ENCODE measurements at places on chromosomes 12 and 14. TPM values are rescaled to one million over a fixed set of nuclear protein-coding genes. Genes with fewer than 3 reads are reported as not detected.

GRCh38 chr14:101177301-101177971, 273.9 kb upstream of the RTL1 start:
- no peaks in the 10 kb centered on the region for H3K36me3 ChIP-seq
- DNase-seq: peak; percentile 37
- no peaks in the 10 kb centered on the region for H3K27me3 ChIP-seq
- H3K4me1 ChIP-seq: peaks cover 12% of the 10 kb centered on the region

The KLHL33 gene
- 0.16 TPM for total RNA-seq

DNA sequence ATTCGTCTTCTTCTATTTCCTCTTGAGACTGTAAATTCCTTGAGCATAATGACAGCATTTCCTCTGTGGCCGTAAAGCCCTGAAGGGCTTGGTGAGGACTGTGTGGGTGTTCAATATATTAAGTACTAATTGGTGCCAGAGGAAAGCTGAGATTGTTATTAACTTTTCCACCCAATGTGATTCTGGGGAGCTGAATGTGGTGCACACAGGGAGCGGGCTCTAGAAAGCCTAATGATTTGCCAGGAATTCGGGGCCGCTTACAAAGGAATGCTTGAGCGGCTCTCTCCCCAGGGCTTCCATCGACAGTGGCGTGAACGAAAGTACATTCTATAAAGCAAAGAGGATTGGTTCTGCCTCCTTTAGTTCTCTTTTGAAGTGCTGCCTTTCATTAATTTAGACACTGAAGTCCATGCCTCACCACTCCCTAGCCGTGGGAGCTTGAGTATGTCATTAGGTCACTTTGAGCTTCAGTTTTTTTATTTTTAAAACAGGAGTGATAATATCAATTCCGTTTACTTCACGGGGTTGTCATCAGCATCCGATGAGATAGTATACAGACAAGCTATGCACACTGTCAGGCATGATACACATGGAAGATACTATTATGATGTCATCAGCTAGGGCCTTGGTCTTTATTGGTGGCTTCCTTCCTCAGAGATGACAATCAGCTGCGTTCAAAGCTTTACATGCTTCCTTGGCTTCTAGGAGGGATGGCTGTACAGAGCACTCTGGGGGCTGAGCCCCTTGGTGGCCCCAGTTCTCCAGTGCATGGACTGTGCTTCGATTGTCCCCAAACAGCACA, 11.0 kb upstream of the GSG1 start:
- H3K27me3 ChIP-seq: no peaks in the 10 kb centered on the region
- no peaks in the 10 kb centered on the region for H3K36me3 ChIP-seq
- peaks cover 29% of the 10 kb centered on the region for H3K4me1 ChIP-seq
- H3K4me3 ChIP-seq: peak overlapping the region; percentile 48

GRCh38 chr12:1305791-1306500, 288.4 kb downstream of the FBXL14 start:
- H3K4me3 ChIP-seq: no peak overlapping the region
- peaks cover 11% of the 10 kb centered on the region for H3K36me3 ChIP-seq
- no peak for DNase-seq
- H3K27ac ChIP-seq: peak overlapping the region; percentile 31
- H3K27me3 ChIP-seq: no peaks in the 10 kb centered on the region

The MIPOL1 gene
- total RNA-seq: 28.4 TPM

The SLCO1C1 gene
- 1.2 TPM for total RNA-seq

DNA sequence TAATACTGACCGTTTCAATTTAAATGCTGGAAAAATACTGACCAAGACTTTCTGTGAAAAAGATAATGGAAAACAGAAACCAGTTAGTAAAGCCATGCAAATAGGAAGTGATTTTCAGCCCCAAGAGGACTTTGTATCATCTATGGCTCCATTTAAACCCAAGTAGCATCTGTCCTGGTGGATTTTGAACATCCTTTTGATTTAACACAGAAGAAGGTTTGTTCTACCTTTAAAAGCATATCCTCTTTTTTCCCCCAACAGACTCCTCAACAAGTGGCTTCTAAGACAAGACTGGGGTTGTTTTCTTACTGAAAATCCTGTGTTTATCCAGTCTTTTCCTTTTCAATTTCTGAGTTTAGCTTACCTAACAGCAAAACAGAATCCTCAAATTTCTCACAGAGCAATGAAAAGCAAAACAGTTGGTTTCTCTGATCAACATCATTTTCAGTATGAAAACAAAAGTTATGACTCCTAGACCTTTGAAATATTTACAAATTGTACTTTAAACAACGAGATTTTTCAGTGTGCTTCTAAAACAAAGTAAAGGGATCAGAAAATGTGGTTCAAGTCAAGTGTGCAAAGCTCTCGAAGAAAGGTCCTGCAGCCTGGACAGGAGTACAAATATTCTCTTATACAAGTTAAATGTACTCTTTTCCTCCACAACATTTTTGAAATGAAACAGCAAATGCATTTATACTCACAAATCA, 2.9 kb downstream of the PHLDA1 start:
- peak overlapping the region; percentile 72 for H3K27ac ChIP-seq
- no peak for DNase-seq
- H3K36me3 ChIP-seq: no peaks in the 10 kb centered on the region
- H3K4me1 ChIP-seq: peaks cover 44% of the 10 kb centered on the region

The SOAT2 gene
- total RNA-seq: 0.13 TPM

DNA sequence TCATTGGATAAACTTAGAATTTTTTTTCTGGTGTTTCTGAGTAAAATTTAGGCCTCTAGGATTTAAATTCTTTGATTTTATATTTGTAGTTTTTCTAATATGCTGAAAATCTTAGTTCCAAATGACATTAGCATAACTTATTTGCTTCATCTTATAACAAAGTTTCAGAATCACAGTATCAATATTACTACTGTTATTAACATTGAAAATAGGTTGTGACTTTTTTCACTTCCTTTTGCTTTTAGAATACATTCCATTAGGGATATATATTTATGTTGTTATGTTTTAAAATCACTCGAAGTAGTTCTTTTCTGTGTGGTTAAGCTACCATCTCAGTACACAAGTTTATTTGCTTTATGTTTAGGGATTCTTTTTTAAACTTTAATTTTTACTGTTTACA, 12.8 kb downstream of the RAB3IP start:
- H3K27ac ChIP-seq: no peak overlapping the region
- no peaks in the 10 kb centered on the region for H3K4me1 ChIP-seq
- H3K27me3 ChIP-seq: no peaks in the 10 kb centered on the region
- no peak overlapping the region for H3K4me3 ChIP-seq
- DNase-seq: no peak

- peaks cover 5% of the 10 kb centered on the region for H3K36me3 ChIP-seq
- H3K4me1 ChIP-seq: peaks cover 17% of the 10 kb centered on the region
- H3K27ac ChIP-seq: peak overlapping the region; percentile 59
- H3K27me3 ChIP-seq: peaks cover 9% of the 10 kb centered on the region
- DNase-seq: no peak
- H3K4me3 ChIP-seq: no peak overlapping the region
Measured at GRCh38 chr14:91402771-91403600, 14.6 kb downstream of the CCDC88C start.

DNA sequence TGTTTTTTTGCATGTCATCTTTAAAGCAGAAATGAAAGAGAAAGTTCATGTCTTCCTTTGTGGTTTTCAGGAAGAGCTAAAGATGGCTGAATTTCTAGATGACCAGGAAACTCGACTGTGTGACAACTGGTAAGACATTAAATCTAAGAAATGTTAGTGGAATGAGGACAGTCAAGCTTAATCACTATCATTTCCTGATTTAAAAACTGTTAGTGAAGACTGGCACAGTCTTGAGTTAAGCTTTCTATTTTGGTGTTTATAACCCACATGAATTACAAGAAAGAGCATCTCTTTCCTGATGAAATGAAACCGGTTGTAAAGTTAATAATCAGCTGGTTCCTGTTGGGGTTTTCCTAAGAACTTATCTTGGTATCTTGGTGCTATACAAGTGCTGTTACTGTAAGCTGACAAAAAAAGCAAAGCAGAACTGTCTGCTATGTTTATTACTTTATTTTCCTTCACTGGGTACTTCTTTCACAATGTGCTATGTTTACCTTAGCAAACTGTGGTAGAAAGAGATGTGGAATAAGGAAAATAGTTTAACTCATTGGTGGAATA, 5.2 kb downstream of the TRAFD1 start:
- DNase-seq: no peak
- peaks cover 9% of the 10 kb centered on the region for H3K36me3 ChIP-seq
- peaks cover 9% of the 10 kb centered on the region for H3K4me1 ChIP-seq
- H3K27ac ChIP-seq: no peak overlapping the region
- H3K27me3 ChIP-seq: no peaks in the 10 kb centered on the region
- no peak overlapping the region for H3K4me3 ChIP-seq

DNA sequence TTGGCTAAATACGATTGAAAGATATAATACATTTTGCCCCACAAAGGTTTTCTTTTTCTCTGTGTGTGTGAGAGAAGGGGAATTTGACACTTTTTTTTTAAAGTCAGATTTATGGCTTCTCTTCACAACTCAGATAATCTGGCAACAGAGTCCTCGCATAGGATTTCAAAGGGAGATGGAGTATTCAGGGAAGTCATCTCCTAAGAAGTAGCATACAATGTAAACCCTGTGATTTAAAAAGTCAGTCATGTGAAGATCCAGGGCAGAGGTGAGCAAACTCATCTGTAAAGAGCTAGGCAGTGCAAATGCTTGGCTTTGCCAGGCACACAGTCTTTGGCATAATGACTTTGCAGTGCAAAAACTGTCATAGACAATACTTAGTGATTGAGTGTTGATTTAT, 1526.3 kb downstream of the AACS start:
- H3K36me3 ChIP-seq: no peaks in the 10 kb centered on the region
- H3K27ac ChIP-seq: no peak overlapping the region
- no peaks in the 10 kb centered on the region for H3K4me1 ChIP-seq
- no peak overlapping the region for H3K4me3 ChIP-seq
- no peaks in the 10 kb centered on the region for H3K27me3 ChIP-seq
- no peak for DNase-seq

GRCh38 chr12:101920906-101921305, 43.5 kb downstream of the DRAM1 start:
- no peaks in the 10 kb centered on the region for H3K4me1 ChIP-seq
- H3K36me3 ChIP-seq: peaks cover 1% of the 10 kb centered on the region
- H3K27ac ChIP-seq: no peak overlapping the region
- H3K27me3 ChIP-seq: no peaks in the 10 kb centered on the region

DNA sequence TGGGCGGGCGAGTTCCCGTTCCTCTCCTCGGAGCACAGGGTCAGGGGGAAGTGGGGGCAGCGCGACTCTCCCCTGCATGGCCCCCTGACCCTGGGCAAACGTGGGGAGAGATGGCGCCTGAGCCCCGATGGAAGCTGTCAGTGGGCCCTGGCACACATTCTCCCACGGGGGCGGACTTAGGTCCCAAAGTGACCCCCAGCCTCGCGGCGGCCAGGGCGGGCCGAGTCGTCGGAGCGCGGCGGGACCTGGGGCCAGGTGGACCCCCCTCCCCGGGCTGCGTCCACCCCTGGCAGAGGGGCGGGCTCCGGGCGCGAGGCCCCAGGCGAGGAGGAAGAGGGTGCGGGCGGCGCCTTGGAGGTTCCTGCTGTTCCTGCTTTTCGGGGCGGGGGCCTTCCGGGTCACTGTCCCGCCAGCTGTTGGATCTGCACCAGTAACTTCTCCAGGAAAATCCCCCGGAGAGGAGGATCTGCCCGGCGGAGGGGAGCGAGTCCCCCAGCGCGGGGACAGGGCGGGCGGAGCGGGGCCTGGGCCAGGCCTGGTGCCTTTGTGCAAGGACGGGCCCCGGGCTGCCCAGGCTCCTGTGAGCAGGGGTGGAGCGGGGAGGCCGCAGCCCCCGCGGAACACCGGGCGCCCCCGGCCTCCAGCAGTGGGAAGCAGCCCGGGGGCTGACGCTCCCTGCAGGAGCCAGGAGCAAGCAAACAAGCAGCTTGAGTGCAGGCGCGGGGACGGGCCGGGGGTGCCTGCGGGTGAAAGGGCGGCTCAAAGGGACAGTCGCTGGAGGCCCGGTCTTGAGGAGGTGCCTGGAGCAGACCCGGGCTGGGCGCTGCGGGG, 15.3 kb downstream of the TNFAIP2 start:
- peak overlapping the region; percentile 79 for H3K27ac ChIP-seq
- H3K4me3 ChIP-seq: peak overlapping the region; percentile 66
- H3K36me3 ChIP-seq: peaks cover 23% of the 10 kb centered on the region
- DNase-seq: no peak
- H3K4me1 ChIP-seq: peaks cover 43% of the 10 kb centered on the region

GRCh38 chr12:79515530-79515935, 175.2 kb downstream of the PAWR start:
- H3K27ac ChIP-seq: peak overlapping the region; percentile 55
- H3K36me3 ChIP-seq: peaks cover 18% of the 10 kb centered on the region
- no peaks in the 10 kb centered on the region for H3K27me3 ChIP-seq
- peaks cover 14% of the 10 kb centered on the region for H3K4me1 ChIP-seq
- no peak overlapping the region for H3K4me3 ChIP-seq
- DNase-seq: no peak

The GPR68 gene
- 1.1 TPM for total RNA-seq

DNA sequence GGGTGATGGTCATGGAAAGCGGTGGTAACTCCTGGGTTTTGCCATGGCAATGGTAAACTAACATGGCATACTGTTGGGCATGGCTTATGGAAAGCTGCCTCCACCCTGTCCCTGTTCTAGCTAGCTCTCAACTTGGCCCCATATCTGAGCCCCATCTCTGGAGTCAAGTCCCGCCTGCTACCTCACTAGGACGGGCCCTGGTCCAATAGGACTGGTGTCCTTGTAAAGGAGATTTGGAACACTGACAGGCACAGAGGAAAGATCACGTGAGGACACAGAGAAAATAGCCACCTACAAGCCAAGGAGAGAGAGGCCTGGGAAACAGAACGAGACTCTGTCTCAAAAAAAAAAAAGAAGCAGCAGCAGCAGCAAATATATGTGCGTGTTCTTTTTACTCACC, 59.8 kb downstream of the RNFT2 start:
- DNase-seq: no peak
- no peak overlapping the region for H3K27ac ChIP-seq
- no peaks in the 10 kb centered on the region for H3K27me3 ChIP-seq
- H3K4me1 ChIP-seq: no peaks in the 10 kb centered on the region
- H3K36me3 ChIP-seq: peaks cover 22% of the 10 kb centered on the region

DNA sequence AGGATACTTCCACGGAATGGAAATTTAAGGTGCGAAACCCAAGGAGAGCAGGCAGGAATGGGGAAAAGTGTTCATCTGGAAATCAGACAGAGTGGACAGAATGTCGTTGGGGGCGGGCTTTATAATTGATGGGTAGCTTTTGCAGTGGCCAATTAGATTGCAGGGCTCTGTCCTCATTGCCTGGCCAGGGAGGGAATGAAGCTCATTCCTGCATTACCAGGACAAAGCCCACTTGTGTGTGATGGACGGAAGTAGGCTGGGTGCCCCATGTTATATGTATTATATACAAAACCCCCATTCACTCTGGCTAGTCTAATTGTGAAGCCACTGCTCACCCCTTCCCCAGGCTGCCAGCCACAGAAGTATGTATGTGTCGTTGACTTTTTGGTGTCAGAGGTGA, 23.6 kb downstream of the ZNF664 start:
- DNase-seq: no peak
- H3K27ac ChIP-seq: no peak overlapping the region
- peaks cover 44% of the 10 kb centered on the region for H3K4me1 ChIP-seq
- peaks cover 3% of the 10 kb centered on the region for H3K36me3 ChIP-seq

The MPHOSPH9 gene
- 40.9 TPM for total RNA-seq

GRCh38 chr12:58509116-58509885, 411.0 kb downstream of the LRIG3 start:
- H3K4me1 ChIP-seq: peaks cover 19% of the 10 kb centered on the region
- H3K27me3 ChIP-seq: peaks cover 4% of the 10 kb centered on the region
- peaks cover 7% of the 10 kb centered on the region for H3K36me3 ChIP-seq
- H3K4me3 ChIP-seq: no peak overlapping the region

- peaks cover 17% of the 10 kb centered on the region for H3K4me1 ChIP-seq
- no peak overlapping the region for H3K4me3 ChIP-seq
- H3K27me3 ChIP-seq: no peaks in the 10 kb centered on the region
- no peak overlapping the region for H3K27ac ChIP-seq
- no peak for DNase-seq
- no peaks in the 10 kb centered on the region for H3K36me3 ChIP-seq
Measured at GRCh38 chr14:33250963-33251362, 312.3 kb downstream of the NPAS3 start.
